HuH-7 (cell line): ENCODE measurements at places on chromosomes 3 and 15.

GRCh38 chr15:82843566-82843965 lies 34.1 kb downstream of the WHAMM start:
- DNase-seq: no peak

DNA sequence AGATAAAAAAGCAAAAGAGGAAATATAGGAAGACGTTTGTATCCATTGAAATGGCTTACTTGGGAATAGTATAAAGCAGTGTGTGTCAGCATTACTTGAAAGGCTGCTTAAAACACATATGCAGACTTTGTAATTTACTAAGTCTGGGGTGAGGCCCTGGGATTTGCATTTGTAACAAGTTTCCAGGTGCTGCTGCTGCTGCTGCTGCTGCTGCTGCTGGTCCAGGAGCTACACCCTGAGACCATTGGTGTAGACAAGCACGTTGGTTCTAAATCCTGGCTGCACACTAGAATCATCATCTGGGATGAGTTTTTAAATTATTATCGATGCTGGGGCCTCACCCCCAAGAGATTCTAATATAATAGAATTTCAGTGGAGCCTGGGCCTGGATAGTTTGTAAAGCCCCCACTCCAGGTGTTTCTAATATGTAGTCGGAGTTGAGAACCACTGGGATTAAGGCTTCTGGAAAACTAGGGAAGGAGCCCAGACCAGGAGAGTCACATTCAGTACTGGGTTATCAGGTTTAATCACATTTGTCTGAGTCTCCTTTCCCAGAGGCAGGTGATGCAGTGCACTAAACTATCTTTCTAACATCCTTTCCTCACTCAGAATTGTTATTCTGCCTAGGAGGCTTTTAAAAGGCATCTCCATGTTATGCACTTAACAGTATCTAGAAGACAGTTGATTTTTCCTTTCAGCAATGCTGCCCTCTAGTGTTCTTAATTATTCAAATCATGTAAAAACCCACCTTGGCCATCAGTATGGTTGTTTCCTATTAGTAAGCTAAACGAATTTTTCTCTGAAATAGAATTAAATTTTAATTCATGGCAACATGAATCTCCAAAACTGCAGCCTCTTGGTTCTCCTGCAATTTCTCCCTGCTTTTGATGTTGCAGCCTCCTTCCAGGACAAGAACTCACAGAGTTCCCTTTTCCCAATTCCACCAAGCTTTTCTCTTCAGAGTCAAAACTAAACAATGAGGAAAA lies 45.4 kb downstream of the SSR3 start:
- peak; percentile 17 for DNase-seq

GRCh38 chr15:37576952-37577351 lies 357.5 kb upstream of the TMCO5A start:
- no peak for DNase-seq

DNA sequence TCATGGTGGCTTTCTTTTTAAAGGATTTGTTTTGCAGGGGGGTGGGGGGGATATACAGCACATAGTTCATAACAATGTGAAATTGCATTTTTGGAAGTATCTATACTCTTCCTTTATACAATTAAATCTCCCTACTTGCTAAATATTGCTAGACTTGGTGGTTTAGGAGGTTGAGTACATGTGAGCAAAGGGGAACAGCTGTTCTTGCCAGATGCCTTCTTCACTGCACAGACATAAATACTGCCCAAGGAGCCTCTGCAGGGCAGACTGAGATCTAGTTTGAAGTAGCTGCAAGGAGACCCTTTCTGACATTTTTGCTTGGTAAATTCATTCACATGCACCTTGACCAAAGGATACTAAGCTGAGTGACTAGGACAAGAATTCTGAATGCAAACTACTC lies 228.6 kb upstream of the IL12A start:
- DNase-seq: no peak

DNA sequence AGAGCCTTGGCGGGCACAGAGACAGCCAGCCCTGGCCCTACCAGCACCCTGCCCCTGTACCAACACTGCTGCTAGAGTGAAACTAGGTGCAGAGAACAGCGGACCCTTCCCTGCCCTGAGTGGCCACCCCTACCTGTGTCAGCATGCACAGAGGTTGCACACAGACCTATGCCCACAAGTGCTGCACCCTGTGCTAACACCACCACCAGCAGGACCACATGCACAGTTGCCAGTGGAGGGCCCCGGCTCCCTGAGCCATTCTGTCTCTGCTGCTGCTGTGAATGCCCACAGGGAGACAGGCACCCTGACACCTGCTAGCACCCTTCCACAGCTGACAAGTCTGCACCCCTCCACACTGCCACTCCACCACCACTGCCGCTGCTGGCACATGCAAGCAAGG lies 131.8 kb downstream of the NEK11 start:
- no peak for DNase-seq

- DNase-seq: no peak
These were observed 23.7 kb upstream of the C3orf49 start for GRCh38 chr3:63795438-63795837.

DNA sequence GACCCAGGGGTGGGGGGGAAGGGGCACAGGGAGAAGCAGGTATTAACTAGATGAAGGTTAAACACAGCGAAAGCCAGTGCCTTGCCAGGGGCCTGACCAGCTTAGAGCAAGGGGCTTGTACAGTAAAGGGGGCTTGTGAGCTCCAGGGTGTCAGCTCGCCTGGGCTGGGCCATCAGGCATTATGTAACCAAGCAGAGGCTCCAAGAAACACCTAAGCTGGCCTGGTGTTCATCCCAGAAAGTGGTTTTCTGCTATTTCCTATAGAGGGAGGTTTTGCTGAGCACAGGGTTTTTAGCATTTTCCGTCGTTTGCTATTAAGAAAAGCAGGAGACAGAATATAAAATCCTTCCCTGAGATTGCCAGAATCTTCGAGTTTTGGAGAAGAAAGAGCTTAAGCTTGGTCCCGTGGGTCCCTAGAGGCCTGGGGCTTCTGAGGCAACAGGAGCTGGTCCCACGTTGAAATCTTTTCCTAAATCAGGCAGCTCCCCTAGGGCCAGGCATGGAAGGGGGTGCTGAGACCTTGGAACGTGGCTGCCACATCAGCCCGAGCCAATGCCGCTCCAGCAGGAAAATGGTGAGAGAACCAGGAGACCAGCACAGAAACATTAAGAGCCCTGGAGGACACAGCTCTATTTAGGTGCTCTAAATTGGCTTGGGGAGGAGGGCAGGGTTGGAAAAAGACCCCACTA lies 71.4 kb downstream of the ISG20 start:
- DNase-seq: no peak

DNA sequence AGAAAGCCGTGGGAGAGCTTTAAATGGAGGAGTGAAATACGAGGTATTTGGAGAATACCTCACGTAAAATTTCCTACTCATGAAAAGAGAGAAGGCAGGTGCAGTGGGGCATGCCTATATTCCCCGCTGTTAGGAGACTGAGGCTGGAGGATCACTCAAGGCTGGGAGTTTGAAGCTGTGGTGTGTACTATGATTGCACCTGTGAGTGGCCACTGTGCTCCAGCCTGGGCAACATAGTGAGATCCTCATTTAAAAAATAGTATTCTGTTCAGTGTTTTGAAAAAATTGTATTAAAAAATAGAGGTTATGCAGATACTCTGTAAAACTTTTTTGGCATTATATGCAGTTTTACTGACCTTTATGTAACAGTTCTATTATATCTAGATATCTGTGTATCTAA lies 20.0 kb downstream of the UBE2E1 start:
- no peak for DNase-seq

GRCh38 chr15:37995461-37996347 lies 61.3 kb downstream of the TMCO5A start:
- DNase-seq: no peak

DNA sequence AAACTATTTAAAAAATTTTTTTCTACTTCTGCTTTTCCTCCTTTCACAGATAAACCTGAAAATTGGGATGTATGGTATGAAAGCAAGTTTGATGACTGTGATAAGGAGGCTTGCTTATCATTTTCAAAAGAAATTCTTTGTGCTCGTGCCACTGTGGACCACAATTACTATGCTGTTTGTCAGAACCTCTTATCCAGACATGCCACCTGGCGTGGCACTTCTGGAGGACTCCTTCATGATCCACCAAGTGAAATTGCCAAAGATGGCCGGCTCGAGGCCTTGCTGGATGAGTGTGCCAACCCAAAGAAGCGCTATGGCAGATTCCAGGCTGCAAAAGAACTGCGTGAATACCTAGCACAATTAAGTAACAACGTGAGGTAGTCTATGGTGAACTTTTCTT lies 17.8 kb downstream of the DIPK2A start:
- DNase-seq: no peak

DNA sequence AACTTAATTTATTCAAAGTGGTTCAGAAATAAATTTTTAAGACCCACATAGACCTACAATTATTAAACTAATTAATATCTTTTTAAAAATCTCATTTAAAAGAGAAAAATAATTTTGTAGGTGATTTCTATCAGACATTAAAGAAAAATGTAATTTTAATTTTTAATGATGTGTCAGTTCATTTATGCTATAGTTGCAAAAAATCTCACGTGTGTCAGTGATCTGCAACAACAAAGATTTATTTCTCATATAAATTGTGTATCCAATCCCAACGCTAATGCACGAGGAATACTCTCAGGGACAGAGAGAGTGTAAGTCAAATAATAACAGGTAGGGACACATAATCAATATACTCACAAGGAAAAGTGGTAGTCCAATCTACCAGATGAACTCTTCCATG lies 456.6 kb upstream of the CCDC54 start:
- DNase-seq: no peak

DNA sequence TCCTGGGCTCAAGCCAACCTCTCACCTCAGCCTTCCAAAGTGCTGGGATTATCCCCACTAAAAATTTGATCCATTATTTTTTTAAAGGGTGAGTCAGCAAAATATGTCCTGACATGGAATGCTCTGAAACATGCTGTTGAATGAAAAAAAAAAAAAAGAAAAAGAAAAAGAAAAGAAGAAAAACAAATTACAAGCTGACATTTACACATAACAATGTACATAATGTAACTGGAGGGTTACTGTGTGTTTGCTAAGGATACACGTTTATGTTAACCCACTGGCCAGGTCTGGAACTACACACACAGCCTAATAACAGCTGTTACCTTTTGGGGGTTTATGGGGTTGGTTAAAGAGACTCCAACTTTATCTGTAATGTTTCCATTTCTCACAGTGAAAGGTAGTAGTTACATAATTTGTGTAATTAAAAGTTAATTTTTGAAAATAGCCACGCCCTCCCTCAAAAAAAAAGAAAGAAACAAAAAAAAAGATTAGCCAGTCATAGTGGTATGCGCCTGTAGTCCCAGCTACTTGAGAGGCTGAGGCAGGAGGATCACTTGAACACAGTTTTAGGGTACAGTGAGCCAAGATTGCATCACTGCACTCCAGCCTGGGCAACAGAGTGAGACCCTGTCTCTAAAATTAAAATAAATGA lies 3.1 kb upstream of the MESP2 start:
- DNase-seq: peak; percentile 83

- DNase-seq: no peak
These were observed 253.1 kb downstream of the RBMS3 start for GRCh38 chr3:29534006-29534405.

- DNase-seq: no peak
These were observed 34.3 kb upstream of the CD47 start for GRCh38 chr3:108125153-108125543.

- peak; percentile 83 for DNase-seq
These were observed 38.2 kb upstream of the FAM174B start for GRCh38 chr15:92693691-92694331.

DNA sequence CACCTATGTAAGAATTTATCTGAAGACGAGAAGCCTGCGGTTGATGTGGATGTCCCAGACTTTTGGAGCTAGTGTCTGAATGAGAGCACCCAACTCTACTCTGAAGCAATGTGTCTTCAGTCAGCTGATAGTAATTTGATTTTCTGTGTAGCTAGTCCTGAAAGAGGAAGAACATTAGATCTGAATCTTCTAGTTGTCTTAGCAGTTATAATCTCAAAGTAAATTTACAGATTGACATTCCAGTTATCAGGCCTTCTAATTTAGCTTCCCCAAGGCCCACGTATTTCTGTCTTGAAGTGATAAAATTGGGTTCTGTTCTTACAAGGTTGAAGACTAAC lies 1.5 kb downstream of the TCAIM start:
- no peak for DNase-seq

DNA sequence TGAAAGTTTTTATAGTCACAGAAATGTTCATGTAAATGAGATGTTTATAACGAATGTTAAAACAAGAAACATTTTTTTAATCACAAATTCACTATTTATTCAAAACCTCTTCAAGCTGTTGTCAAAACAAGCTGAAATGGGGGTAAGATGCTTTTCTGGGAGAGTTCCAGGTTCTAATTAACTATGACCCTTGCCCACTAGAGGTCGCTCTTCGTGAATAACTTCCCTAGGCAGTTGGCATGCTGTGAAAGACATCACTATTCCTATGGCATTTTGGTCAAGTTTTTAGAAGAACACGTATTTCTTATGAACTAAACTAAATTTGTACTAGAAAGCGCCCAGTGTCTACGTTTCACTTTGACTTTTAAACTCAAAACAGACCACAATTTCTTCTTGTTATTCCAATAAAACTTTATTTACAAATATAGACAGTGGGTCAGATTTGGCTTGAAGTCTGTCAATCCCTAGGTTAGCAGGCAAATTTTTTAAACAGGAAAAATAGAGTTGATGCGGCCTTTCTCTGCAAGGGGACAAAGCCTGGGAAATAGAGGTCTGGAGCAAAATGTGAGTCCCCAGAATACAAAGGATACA lies 62.8 kb upstream of the CMTM8 start:
- peak; percentile 92 for DNase-seq

- no peak for DNase-seq
These were observed 532.2 kb downstream of the NTRK3 start for GRCh38 chr15:87724330-87724729.

- no peak for DNase-seq
These were observed 368.7 kb downstream of the FOXP1 start for GRCh38 chr3:71214797-71215196.

- DNase-seq: no peak
These were observed 155.0 kb upstream of the SUCLG2 start for GRCh38 chr3:67809370-67809935.
